ENCODE measurements at places on chromosomes 12 and 14.

- DNase-seq = no peak
Measured at GRCh38 chr12:38977132-38977531, 71.7 kb upstream of the CPNE8 start.

GRCh38 chr14:53979113-53979681 is 22.6 kb upstream of the BMP4 start:
- no peak for DNase-seq

GRCh38 chr12:43226151-43226550 is 325.9 kb downstream of the ADAMTS20 start:
- DNase-seq = no peak

GRCh38 chr12:70745048-70745447 is 107.8 kb upstream of the PTPRB start:
- no peak for DNase-seq

DNA sequence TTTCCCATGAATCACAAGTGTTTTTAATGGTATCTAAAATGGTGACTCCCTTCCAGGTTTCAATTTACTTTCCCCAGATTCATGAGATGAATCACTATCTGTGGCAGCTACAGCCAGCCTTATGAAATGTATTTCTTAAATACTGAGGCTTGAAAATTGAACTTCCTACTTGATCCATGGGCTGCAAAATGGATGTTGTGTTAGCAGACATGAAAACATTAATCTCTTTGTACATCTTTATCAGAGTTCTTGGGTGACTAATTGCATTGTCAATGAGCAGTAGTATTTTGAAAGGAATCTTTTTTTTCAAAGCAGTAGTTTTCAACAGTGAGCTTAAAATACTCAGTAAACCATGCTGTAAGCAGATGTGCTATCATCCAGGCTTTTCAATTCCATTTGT is 250.8 kb downstream of the SLC6A15 start:
- no peak for DNase-seq

- DNase-seq = no peak
Measured at GRCh38 chr12:46354111-46354801, 18.3 kb downstream of the SLC38A2 start.

GRCh38 chr14:36901861-36902260 is 240.2 kb downstream of the PAX9 start:
- no peak for DNase-seq

- no peak for DNase-seq
Measured at GRCh38 chr12:115383668-115384067, 699.7 kb upstream of the TBX3 start.

GRCh38 chr12:93740751-93741150 is 63.6 kb downstream of the CRADD start:
- no peak for DNase-seq

DNA sequence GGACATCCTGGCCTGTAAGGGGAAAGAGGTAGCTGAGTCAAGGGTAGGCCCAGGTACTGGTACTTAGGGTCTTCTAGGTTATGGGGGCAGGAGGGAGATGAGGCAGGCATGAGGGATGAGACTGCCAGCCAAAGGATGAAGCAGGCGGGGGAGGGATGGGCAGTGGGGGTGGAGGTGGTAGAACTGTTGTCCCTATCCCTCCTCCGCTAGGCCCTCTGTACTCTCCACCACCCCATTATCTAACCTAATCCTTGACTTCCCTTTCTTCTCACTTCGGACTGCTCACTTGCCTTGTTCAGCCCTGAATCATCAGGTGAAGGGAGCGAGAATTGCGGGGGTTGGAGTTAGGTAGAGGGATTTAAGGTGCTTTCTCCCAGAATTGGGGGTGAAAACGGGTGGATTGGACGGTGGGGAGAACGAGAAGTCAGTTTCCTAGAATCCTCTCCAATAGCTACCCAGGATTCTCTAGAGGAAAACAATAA is 562 bp downstream of the PAN2 start:
- no peak for DNase-seq

- no peak for DNase-seq
Measured at GRCh38 chr14:71187633-71188356, 280.5 kb downstream of the PCNX1 start.
